ENCODE measurements at places on chromosomes 7 and 10.

- no peak for DNase-seq
Observed at GRCh38 chr10:120632047-120632446, 175.0 kb downstream of the PLPP4 start.

DNA sequence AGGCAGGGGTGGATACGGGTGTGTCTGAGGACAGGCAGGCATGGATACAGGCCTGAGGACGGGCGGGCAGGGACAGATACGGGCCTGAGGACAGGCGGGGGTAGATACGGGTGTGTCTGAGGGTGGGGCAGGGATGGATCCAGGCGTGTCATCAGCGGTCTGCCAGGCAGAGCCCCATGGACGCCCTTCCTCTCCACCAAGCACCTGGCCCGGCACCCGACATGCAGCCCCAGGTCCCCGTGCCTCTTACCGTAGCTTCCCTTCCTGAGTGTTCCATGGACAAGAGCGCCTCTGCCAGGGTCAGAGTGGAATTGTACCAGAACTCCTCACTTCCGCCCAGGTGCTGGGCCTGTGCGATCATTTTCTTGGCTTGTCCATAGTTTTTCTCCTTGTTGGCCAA, 74.6 kb upstream of the NKX6-2 start:
- no peak for DNase-seq

DNA sequence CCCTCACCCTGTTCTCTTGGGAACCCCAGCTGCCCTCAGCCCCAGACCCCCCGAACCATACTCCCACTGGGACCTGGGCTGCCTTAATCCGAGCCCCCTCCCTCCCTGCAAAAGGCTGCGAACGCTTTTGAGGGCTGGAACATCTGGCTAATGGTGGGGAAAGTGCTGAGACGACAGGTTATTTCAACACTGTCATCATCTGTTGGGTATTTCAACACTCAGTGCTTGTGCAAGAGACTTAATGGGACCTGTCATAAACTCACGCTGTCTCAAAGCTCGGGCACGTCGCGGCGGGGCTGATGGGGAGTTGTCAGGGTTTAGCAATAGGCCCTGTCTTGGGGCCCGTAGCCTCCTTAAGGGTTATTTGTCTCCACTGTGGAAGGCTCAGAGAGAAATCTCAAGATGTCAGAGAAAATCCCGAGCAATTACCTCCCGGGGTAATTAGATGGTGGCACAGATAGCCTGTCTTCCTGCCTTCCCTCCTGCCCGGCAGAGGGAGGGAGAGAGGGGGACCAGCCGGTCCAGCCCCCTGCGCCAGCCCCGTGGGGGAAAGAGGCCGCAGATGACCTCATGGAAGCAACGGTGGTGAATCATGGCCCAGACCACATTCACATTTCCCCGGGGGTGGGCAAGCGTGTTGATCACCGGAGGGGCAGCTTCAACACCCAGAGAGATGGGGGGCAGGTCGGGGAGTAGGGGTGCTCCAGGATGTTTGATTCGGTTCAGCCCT, 88.7 kb upstream of the MYL10 start:
- no peak for DNase-seq

DNA sequence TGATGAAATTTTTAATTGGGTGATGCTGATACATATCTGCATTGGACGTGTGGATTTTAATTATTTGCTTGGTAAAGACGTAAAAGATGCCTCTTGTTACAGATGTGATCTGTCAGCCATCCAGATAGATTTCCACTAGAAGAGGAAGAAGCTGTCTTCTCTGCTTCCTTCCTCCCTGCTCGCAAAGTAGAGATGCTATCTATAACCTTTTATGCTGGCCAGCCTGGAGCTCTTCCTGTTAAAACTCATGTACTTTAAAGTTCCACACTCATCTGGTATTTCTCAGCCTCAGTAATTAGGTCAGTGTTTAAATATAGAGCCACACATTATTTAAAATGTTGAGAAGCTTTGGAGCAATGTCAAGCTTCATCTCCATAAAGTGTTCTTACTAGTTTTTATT, 51.2 kb upstream of the TMEM229A start:
- no peak for DNase-seq

DNA sequence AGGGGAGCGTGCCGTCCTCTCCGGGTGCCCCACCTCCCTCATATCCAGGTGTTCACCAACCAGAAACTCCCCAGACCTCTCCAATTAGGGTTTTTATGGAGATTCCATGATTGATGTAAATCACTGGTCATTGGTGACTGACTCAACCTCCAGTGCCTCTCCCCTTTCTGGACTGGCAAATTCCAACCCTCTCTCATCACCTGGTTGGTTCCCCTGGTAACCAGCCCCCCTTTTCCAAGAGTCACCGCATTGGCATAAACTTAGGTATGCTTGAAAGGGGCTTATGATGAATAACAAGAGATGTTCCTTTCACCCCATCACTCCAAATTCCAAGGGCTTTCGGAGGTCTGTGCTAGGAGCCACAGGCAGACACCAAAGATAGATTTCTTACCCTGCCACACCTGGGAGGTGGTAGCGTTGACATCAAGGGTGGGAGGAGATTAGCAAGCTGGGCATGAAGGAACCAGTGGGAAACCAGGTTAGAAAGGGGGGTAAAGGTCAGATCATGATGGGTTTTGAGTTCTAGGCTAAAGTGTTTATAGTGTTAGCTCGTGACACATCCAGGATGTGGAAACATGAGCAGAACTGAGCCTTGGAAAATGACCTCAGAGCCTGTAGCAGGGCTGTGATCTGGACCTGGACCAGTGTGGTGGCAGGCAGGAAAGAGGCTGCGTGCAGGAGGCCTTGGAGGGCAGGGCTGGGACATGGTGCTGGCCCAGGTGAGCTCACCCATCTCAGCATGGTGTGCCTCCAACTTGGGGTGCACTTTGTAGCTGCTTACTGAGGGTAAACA, 45.1 kb downstream of the CAMK1D start:
- DNase-seq: no peak

- no peak for DNase-seq
Observed at GRCh38 chr7:154696556-154696955, 306.4 kb downstream of the PAXIP1 start.

DNA sequence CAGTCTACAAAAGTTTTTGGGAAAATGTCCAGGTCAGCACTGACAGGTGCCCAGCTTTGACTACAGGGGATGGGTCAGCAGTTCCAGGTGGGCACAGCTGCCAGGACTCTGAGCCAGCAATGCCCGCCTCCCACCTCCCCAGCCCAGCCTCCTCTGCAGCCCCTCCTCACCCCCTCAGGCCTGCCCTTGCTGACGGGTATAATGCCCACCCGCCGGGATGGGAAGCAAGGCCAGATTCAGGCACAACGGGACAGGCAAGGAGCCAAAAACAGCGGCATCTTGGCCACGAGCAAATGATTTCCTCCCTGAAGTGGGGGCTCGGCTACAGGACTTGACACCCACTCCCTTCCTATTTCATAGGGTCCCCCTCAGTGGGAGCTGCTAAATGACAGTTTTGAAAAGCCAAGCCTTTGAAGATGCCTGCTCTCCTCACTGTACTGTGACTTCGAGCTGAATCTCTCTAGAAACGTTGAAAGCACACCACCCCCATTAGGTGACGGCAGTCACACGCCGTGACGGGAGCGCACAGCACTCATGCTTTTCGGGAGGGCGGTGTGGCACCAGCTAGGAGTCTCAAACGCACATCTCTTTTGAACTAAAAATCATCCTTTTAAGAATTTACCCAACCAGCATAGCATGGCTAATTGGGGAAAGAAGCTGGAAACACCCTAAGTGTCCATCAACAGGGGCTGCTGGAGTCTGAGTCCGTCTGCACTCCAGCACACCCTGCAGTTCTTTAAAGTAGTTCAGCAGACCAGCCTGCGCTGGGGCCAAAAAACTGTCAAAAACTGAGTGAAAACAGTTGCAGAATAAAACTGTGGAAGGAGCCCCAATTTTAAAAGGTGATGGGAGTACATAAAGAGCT, 29.6 kb downstream of the MAD1L1 start:
- DNase-seq: no peak

DNA sequence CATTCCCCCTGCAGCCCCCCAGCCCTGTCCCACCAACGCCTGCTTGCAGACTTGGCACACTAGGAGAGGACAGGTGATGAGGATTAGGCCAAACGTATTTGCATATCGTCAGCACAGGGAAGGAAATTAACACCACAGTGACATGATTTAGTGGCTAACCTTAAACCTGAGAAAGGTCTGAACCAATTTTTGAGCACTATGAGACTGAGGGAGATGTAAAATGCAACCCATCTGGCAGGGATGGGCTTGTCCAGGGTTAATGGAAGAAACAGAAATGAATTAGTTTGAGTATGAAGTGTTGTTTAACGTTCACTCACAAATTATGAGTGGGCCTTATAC, 183.6 kb downstream of the TAX1BP1 start:
- DNase-seq: no peak

DNA sequence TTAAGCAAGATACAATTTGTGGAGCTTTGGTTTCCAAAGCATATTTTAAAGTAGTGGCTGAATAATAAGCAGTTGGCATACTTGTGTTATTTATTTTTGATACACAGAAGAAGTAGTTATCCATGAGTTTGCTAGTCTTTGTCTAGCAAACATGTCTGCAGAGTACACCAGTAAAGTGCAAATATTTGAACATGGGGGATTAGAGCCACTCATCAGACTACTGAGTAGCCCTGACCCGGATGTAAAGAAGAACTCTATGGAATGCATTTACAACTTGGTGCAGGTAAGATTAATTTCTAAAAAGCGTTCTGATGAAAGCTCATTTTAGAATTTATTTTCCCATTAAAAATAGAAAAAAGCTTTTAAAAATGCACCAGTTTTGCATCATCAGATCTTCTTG, 31.4 kb downstream of the ARMC3 start:
- DNase-seq: no peak

DNA sequence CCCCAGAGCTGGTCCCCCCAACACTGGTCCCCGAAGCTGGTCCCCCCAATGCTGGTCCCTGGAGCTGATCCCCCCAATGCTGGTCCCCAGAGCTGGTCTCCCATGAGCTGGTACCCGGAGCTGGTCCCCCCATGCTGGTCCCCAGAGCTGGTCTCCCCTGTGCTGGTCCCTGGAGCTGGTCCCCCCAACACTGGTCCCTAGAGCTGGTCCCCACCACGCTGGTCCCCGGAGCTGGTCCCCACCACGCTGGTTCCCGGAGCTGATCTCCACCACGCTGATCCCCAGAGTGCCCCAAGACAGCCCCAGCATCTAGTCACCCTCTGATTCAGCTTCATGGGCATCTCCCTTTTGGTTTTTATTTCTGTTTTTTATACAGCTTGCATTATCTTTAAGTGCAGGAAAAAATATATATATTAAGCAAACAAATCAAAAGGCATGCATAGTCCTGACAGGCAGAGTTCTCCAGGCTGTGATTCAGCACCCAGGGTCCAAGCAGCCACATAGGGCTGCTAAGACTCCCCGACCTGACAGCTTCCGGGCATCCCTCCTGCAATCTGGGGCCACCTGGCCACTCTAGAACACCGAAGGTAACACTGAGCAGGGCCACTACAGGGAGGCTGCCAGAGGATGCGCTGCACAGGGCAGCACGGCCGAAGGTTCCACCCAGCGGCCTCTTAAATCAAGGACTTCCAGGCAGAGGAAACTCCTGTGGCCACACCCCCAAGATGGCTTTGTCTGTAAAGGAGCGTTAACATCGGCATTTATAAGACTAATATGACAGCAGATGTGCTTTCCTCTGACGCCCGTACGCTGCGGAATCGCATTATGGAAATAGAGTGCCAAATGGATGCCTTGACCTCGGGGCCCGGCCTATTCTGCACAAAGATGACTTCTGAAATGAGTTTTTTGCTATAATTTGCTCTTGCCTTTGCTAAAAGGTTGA, 215.0 kb downstream of the PTPRN2 start:
- DNase-seq: no peak

DNA sequence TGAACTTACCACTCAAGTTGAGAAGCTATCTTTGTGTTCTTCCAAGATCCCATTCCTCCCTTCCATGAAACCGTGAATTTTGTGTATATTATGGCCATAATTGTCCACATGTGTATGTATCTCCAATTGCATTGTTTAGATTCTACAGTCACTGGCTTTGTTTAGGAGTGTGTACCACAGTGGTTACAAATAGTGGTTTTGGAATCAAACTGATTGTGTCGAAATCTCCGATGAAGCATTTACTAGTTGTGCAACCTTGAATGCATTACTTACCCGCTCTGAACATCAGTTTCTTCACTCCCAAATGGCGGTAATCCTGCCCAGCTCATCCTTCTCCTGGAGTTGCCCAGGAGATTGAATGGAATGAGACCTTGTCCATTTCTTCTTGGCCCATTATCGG, 145.0 kb upstream of the ZNF32 start:
- no peak for DNase-seq

- no peak for DNase-seq
Observed at GRCh38 chr10:122161795-122162194, 109.3 kb upstream of the BTBD16 start.

DNA sequence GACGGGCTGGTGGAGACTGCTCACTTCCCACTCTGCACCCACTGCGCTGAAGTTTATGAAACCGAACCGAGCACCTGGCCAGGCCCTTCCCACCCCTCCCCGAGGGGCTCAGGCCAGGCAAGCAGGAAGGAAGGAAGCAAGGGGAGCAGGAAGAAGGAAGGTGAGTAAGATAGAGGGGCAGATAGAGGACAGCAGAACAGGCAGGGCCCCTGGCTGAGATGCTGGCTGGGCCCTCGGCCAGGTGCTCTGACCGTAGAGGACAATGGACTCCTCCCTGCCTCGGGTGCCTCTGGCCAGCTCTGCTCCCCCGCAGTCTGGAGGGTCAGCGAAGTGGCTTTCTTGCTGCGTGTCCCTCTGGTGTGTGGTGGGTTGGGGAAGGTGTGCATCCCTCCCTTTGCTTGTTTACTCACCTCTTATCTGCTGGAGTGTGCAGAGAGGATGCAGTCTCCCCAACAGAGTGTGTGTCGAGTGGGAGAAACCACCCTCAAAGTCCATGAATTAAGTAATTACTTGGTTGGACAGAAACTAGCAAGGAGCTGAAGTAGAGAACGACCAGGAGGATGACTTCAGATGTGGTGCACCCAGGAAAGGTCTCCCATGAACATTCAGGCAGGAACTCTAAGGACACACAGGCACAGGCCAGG, 82.8 kb upstream of the PPP2R2D start:
- no peak for DNase-seq

DNA sequence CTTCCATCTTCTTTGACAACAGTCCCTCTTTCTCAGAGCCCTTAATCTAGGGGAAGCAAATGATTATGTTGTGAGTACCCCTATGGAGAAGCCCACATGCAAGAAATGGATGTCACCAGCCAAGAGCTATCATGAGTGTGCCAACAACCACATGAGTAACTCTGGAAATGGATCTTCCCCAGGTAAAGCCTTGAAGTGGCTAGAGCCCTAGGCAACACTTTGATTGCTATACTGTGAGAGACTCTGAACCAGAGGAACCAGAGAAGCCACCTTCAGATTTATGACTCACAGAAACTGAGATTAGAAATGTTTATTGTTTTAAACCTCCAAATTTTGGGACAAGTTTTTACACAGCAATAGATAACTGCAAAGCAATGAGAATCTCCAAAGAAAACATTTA, 60.9 kb upstream of the COL1A2 start:
- DNase-seq: no peak

DNA sequence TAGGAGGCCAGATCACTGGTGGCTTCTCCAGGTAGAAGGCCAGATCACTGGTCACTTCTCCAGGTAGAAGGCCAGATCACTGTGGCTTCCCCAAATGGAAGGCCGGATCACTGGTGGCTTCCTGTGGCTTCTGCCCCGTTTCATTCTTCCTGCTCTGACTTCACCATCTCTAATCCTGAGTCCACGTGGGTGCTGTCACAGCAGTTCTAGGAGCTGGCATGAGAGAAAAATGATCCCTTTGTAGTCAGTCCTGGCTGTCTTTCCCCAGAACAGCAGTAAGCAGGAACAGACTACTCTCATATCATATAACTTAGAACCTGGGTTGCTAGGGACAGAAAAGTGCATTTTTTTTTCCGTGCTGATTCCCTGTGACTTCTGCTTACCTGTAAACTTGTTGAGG, 90.9 kb downstream of the ACTR3B start:
- no peak for DNase-seq
